ENCODE measurements at places on chromosomes 13 and 19.

DNA sequence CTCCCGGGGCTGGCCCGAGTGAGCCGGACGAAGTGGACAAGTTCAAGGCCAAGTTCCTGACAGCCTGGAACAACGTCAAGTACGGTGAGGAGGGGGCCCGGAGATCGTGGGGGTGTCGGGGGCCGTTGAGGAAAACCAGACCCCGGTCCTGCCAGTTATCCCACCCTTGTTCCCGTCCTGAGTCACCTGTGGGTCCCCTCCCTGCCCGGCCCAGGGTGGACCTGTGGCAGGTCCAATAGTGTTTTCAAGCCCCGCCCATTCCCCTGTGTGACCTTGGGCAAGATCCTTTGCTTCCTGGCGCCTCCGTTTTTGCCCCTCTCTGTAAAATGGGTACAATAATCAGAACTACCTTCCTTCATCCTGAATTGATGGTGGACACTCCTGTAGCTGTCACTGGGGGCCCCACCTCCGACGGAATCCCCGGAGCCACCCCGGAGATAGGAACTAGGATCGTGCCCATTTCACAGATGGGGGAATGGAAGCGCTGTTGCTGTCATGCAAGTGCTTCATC lies 593 bp downstream of the ATG4D start:
- DNase-seq = peak; percentile 33

- no peak for DNase-seq
These were observed 9.8 kb upstream of the SIAH3 start for GRCh38 chr13:45861322-45861721.

DNA sequence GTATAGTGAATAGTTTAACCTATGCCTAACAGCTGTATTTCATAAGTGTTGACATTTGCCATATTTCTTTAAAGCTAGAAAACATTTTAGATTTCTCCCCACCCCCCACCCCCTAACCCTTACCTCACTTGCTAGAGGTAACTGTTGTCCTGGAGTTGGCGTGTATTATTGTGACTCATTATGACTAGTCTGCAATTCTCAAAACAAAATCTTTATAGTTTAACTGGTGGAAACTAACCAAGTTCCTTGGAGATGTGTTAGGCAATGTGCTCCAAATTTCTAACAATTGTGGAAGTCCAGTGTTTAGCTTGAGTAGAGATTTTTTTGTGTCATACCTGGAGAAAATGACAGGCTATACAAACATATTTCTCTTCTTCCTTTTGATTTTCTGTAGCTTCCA lies 38.0 kb downstream of the KCTD4 start:
- DNase-seq = no peak

- DNase-seq = no peak
These were observed 74.7 kb downstream of the KLF5 start for GRCh38 chr13:73133531-73133930.

DNA sequence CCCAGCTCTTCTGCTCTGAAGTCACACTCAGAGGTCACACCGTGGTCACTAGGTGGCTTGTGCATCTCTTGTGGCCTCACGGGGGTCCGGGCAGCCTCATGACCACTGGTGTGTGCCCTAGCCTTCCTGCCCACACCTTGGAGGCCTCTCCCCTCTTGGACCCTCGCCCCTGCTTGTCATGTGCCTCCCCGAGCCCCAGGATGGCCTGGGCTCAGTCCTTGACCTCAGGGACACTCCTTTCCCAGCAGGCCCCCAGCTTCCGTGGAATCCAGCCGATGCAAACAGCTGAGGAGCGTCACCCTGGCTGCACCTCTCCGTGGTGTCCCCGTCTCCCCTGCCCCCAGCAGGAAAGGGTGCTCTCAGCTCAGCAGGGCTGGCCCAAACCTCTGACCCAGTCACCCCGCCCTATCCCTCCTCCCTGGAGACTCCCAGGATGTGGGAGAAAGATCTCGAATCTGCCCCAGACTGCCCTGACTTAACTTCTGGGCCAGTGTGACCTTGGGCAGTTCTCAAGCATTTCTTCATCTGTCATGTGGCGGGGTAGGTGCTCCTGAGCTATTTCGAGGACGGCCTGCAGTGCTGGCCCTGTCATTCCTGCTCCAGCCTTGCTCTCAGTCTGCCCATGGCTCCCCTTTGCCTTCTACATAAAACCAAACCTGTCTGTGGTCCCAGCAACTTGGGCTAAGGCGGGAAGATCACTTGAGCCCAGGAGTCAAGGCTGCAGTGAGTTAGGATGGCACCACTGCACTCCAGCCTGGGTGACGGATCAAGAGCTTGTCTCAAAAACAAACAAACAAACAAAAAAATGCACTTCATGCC lies 4.6 kb upstream of the SLC25A42 start:
- no peak for DNase-seq

DNA sequence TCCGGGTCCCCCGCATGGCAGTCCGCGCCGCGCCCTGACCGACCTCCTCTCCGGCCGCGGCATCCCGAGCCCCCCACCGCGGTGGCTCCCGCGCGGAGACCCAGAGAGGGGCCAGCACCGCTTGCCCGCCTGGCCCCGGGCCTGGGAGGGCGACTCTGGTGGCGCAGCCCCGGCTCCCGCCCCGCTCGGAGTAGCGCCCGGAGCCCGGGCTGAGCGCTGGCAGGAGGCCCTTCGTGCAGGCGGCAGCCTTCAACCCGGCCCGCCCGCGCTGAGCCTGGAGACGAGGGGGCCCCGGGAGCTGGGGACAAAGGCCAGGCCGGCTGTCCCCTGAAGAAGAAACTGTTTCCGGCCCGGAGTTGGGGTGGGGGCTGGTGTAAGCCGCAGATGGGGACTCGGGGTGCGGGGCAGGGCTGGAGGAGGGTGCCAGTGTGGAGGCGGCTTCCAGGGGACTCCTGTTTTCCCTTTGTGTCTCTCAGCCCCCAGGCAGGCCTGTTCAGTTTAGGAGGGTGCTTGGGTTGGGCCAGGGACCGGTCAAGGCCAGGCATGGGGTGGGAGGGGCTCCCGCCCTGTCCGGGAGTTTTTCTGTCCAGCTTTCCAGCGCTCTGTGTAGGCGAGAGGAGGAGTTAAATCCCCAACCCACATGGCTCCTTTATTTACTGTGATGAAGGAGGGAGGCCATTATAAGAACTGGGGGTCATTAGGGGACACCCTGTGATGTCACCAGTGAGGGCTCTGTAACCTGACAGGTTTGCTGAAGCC lies 935 bp downstream of the LRP3 start:
- peak; percentile 14 for DNase-seq

DNA sequence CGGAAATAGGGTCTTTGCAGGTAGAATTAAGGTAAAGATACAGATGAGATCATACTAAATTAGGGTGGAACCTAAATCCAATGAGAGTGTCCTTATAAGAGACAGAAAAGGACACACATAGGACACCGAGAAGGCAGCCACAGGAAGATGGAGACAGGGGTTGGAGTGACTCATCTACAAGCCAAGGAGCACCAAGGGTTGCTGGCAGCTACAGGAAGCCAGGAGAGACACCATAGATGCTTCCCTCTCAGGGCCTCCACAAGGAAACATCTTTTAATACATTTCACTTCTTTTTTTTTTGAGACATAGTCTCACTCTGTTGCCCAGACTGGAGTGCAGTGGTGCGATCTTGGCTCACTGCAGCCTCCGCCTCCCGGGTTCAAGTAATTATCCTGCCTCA lies 10.1 kb downstream of the TMEM143 start:
- DNase-seq = no peak

DNA sequence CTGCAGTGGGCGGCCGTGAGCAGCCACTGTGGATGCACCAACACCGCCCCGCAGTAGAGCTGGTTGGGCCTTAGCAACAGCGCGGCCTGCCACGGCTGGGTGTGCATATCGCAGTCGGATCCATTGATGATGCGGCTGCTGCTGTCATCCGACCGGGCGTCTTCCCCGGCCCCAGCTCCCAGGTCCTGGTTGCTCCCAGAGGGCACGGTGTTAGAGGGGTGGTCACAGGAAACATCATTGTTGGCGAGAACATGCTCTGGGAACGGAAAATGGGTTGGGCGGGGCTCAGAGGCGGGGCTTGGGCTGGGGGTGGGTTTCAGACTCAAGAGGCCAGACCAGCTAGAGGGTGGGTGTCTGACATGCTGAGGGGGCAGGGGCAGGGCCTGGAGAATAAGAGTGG lies 3.0 kb downstream of the KLK5 start:
- DNase-seq = no peak
